Epithelial cell of esophagus (primary cell): ENCODE measurements at places on chromosomes 1 and 21.

DNA sequence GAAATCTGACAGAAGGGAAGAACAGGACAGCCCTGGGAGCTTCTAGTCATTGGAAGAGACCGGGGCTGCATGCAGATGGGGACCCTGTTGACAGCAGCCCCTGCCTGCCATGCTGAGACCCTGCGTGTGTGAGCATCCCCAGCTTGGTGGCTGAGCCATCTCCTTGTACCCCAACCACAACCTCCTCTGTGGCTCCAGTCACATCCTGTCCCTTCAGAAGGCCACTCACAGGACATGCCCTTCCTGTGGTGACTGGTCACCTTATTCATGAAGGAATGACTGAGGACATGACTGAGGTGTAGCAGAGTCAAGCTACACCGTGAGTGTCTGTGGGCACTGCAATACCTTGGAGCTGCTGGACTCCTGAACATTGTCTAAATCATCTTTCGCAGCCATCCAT is 141.8 kb upstream of the ERRFI1 start:
- DNase-seq = no peak

GRCh38 chr1:61240878-61241277 is 158.5 kb downstream of the NFIA start:
- DNase-seq = no peak

DNA sequence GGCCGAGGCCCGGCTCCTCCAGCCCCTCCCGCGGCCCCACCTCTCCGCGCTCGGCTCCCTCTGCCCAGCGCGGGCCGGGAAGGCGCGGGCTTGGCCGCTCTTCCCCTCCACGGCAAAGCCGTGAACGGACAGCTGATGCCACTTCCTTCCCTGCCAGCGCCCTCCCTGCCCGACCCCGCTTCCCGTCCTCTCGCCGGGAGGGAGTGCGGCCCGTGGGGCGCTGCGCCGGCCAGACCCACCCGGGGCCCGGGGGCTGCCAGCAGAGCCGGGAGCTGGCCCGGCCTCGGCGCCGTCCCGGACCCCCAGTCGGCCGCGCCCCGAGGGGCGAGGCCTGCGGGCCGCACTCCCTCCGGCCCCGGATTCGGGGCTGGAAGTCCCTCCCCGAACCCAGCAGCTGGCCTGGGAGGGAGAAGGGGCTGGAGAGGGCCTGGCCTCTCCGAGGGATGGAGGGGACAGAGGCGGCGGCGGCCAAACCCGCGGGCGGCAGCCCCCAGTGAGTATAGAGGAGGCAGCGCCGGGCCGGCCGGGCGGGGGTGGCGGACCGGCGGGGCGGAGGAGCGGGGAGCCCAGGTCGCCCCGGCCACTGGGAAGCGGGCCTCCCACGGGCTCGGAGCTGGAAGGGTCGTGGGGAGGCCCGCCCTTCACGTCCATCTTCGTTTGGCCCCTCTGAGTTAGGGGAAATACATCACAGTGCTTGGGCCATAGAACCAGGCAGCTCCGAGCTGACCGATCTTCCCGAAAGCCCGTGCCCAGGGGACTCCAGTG is at the start of gene KIAA1614:
TSS of gene KIAA1614 (plus strand) at position 97 of the 765 bp plus-strand sequence. CDS start at position 444, 347 bp downstream.
- DNase-seq = peak; percentile 13

DNA sequence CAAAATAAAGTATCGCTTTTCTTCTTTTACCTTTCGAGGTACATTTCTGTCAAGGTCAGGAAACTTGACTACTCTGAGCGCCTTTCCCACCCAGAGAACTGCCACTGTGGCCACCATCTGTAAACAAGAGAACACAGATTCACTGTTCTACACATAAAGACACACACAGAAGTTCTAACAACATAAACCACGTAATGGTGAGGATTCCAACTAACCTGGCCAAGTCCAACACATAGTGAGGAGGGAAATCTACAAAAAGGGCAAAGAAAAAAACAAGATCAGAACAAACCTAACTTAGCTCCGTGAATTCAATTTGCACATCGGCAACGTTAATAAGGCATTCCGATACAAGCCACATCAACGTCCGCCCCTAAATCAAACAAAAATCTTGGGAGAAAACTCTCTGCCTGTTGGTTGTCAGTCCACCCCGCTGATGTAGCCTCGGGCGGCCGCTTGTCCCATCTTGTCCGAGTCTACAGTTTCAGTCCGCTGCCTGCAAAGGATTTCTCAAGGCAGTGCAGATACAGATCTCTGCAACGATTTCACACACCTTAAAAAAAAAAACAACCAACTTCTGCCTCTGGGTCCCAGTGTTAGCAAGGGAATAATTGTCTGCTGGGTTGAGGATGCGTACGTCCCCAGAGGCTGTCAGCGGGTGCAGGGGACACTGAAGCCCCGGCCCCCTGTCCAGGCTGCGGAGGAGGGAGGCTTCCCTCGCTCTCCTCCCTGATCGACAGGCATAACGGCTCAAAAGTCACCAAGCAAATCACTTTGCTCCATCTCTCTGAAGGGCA is 1.0 kb downstream of the SLC35D1 start:
- peak; percentile 94 for DNase-seq

- DNase-seq = peak; percentile 42
These were observed 54.8 kb downstream of the RAB3GAP2 start for GRCh38 chr1:220217383-220217988.

GRCh38 chr21:46392921-46393320 is 65.8 kb upstream of the DIP2A start:
- DNase-seq = no peak
